ENCODE measurements at places on chromosomes 16 and 17.

DNA sequence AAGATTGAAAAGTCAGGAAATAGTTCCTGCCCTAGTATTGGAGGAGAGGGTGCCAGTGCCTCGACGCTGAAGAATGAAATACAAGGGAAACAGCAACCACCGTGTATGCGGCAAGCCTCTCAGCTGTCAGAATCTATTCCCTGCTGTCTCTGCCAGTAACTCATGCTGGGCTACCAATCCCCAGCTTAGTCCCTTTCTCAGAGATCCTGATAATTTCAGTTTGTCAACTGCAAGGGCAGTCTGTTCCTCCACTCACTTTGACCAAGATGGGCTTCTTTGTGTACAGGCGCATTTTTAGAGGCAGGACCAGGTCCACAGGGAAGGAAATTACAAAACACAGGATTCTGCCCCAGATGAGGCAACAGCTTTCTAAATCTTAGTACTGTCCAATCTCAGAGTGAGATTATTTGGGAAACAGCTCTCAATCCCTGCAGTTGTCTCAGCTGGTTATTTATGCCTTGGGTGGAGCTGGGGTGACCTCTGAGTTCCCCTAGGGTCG, 1.3 kb downstream of the NQO1 start:
- DNase-seq = no peak

DNA sequence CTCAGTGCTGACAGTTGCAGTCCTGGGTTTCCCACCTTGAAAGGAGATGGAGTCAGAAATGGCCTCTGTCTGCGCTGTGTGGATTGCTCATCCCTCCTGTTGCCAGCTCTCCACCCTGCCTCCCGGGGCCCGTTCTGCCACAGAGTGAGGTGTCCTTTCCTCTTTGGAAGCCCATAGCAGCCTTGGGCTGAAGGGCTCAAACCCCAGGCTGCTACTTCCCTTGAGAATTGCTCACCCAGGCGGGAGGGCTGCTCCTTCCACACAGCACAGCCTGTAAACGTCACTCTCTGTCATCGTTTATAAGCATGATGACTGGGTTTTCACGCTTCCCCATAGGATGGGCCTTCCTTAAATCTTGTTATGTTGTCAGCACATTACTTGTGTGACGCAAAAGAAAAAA, 62.7 kb downstream of the FOXK2 start:
- no peak for DNase-seq

DNA sequence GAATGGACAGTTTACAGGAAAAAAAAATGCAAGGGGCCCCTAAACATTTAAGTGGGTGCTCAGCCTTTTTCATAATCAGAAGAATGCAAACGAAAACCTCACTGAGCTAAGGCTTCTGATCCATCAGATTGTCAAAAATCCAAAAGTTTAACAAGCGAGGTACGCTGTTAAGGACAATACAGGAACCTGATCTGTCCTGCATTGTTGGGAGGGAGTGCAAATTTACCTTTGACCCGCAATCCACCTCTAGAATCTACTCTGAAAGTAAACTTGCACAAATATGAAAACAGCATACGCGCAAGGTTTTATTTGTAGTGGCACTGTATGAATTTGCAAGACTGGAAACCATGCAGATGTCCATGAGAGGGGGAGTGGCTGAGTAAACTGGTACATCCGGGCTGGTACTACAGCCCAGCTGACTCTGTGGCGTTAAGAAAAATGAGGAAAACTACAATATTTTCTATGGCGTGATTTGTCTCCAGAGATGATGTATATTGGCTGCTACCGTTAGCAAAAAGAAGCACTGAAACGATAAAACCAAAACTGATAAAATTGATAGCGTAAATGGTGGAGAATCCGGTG, 28.8 kb upstream of the ST6GALNAC1 start:
- DNase-seq = no peak

DNA sequence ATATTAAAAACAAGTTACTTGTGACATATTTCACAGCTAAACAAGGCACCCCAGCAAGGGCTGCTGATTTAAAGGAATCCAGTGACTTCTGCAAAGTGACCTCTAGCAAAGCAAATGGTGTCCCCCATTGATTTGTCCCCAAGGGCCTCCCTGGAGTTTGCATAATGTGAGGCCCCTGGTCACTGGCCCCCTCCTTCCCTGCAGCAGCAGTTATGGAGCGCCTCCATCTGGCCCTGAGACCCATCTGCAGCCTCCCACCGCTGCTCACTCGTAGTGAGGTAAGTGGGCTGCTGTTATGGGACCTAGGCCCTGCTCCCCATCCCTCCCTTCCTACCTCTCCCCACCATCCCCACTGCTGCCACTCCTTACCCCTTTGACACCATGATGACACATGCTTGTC, 19.6 kb upstream of the EEF2K start:
- DNase-seq = no peak

DNA sequence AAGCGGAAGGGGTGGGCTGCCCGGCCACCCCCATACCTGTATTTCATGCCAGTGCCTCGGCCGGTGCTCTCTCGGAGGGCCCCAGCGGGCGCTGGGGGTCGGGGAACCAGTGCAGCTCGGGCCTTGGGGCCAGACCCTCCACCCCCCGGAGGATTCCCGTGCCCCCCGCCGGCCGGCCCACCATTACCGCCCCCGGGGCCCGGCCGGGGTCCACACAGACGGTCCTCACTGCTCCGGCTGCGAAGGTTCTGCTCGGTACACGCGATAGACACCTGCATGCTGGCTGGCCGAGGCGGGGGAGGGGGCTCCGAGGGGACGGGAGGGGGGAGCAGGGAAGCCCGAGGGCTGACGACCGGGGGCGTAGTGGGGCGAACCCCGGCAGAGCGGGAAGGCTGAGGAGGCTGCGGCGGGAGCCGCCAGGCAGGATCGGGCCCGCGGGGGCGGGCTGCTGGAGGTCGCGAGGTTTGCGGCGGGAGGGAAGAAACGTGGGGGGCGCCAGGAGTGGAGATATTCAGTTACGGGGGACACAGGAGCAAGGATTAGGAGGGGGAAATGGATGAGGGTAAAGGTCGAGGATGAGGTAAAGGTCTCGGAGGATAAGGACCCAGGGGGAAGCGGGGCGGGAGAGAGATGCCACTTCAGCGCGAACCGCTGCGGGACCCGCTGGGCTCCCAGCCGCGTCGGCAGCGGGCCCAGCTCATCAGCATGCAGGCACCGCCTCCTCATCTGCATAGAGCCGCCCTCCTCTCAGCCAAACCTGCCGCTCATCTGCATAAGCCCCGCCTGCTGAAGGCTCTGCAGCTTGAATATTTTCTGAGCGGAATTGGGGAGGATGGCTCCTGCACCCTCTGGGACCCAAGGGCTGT, at the start of gene KCNAB3:
Gene KCNAB3 (minus strand): TSS at position 699 of the 866 bp plus-strand sequence. CDS start 421 bp downstream, at position 278.
- no peak for DNase-seq

DNA sequence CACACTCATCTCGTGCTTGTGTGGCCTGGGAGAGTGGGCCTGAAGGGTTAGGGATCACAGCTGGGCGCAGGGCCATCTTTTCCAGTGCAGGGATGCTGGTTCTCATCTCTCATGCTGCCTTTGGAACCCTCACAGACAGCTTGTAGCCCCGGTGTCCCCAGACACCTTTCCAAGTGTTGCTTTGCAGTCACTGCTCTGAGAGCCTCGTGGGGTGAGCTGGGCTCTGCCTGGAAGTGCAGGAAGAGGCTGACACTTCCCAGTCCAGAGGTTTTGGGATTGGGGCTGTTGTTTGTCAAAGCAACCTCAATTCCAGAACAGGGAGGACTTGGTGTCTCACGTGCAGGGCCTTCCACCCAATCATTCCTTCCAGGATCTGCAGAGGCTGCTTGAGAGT, 28.2 kb downstream of the TBX4 start:
- no peak for DNase-seq

DNA sequence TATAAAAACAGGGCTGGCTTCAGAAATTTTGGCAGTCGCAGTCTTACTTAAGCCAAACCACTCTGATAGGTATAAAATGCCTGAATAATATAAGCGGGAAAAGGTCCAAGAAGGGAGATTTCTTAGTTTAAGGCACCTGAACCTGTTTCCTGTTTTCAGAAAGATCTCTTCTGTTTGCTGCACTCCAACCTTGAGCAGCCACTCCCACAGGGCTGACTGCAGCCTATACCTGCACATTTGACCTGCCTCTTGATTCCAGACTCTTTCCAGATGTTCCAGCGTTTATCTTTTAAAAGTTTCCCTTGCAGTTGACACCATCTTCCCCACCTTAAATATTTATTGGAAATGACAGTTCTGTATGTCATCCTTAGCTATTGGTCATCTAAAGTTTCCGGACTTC, 132.2 kb downstream of the SKAP1 start:
- DNase-seq = no peak

DNA sequence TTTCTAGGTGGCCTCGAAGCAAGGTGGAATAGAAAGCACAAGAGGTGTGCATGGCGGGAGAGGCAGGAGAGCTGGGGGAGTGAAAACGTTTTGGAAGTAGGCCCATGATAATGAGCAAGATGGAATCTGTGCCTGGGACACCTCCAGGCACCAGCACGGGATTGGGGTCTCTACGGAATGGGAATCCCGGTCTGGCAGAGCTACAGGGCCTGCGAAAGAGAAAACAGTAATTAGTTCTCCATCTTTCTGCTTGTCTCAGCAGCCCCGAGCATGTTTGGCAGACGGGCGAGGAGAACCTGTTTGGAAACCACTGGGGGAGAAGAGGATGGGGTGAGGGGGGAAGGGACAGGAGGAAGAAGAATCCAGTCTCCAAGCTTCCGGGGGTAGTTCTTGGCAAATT, 258.7 kb downstream of the SOX9 start:
- DNase-seq = no peak

DNA sequence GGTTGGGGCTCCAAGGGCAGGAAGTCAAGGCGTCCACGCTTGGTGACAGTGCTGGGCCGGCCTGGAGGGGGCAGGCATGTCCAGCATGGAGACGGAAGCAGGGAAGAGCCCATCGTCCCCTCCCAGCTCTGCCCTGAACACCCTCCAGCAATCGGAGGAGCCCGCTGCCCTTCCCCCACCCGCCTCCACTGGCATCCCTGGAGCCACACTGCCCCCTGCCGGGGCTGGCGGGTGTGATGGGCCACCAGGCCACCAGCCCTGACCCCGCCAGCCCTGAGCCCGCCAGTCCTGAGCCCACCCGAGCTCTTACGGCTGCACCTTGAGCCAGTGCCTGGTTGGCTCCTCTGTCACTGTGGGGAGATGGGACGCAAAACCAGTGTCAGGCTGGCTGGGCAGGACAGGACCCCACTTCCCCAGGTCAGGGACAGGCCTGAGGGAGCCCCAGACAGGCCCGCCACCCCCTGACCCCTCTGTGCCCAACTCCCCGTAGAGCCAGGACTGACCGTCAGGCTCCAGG, 4.1 kb upstream of the CDH15 start:
- DNase-seq = peak; percentile 74

DNA sequence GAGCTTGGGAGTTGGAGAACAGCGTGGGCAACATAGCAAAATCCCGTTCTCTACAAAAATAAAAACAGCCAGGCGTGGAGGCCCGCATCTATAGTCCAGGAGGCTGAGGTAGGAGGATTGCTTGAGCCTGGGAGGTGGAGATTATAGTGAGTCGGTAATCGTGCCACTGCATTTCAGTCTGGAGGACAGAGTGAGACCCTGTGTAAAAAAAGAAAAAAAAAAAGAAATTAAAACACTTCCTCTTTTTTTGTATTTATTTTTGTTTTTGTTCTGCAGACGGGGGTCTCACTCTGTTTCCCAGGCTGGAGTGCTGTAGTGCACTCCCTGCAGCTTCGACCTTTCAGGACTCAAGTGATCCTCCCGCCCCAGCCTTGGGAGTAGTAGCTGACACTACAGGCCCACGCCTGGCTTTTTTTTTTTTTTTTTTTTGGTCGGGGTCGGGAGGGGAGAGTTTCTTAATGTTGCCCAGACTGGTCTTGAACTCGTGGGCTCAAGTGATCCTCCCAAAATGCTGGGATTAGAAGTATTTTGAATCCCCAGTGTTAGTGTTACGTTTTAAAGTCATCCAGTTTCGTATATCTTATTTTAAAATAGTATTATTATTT, 1.5 kb downstream of the IST1 start:
- no peak for DNase-seq

- no peak for DNase-seq
These were observed 1.0 kb downstream of the RNF166 start for GRCh38 chr16:88705076-88705684.

GRCh38 chr16:67935101-67935401, 1.6 kb downstream of the PSMB10 start:
- no peak for DNase-seq

DNA sequence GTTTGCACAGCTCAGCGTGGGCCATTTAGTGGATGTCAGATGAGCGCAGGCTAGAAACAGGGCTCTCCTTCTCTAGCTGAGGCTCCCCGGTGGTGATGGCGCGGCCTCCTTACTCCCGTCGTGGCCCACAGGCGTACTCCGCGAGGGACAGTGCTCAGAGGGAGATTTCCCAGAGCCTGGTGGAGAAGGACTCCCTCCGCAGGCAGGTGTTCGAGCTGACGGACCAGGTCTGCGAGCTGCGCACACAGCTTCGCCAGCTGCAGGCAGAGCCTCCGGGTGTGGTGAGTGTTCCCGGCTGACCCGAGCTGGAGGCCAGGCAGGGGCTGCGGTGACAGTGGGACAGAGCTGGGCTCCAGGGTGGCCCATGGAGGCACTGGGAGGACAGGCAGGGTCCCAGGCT, 21.4 kb downstream of the CARD14 start:
- DNase-seq = no peak

- no peak for DNase-seq
These were observed 4.4 kb upstream of the CARHSP1 start for GRCh38 chr16:8872967-8873865.

DNA sequence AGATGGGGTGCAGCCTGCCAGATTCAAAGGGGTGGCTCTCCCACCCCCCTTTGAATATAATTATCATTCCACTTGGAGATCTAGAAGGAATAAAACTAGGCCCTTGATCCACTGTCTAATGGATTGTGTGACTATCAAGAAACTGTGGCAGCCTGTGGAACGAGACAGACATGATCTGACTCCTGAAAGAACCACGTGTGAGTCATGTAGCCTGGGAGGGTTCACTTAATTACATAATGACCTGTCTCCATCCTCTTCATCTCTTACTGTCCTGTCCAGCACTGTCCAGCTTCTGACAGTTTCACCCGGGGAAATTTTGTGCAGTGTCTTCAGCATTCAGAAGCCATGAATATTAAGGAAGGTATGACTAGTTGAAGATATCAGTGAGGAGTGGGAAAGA, 43.3 kb upstream of the CDH13 start:
- no peak for DNase-seq

- peak; percentile 49 for DNase-seq
These were observed 15.0 kb upstream of the SCIMP start for GRCh38 chr17:5249615-5250014.

- no peak for DNase-seq
These were observed 39.7 kb downstream of the PSME3IP1 start for GRCh38 chr16:57146040-57146647.

DNA sequence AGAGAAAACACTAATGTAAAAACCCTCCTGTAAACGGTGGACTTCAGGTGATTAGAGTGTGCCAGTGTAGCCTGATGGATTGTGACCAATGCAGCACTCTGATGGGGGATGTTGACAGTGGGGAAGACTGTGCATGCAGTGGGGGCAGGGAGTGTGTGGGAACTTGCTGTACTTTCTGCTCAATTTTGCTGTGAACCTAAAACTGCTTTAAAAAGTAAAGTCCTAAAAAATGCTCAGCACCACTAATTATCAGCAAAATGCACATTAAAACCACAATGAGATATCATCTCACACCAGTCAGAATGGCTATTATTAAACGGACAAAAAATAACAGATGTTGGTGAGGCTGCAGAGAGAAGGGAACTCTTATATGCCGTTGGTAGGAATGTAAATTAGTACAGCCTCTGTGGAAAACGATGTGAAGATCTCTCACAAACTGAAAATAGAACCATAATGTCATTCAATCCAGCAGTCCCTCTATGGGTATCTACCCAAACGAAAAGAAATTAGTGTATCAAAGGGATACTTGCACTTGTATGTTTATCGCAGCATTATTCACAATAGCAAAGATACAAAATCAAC, 9.7 kb upstream of the ULK2 start:
- DNase-seq = no peak
